ENCODE measurements at places on chromosomes 4 and X. TPM values are rescaled to one million over a fixed set of nuclear protein-coding genes. Genes with fewer than 3 reads are reported as not detected.

MAGEB2 gene
- not detected for total RNA-seq

PPARGC1A gene
- total RNA-seq = 2.8 TPM

ING2 gene
- total RNA-seq = 53.4 TPM

CACNA1F gene
- not detected for total RNA-seq

DNA sequence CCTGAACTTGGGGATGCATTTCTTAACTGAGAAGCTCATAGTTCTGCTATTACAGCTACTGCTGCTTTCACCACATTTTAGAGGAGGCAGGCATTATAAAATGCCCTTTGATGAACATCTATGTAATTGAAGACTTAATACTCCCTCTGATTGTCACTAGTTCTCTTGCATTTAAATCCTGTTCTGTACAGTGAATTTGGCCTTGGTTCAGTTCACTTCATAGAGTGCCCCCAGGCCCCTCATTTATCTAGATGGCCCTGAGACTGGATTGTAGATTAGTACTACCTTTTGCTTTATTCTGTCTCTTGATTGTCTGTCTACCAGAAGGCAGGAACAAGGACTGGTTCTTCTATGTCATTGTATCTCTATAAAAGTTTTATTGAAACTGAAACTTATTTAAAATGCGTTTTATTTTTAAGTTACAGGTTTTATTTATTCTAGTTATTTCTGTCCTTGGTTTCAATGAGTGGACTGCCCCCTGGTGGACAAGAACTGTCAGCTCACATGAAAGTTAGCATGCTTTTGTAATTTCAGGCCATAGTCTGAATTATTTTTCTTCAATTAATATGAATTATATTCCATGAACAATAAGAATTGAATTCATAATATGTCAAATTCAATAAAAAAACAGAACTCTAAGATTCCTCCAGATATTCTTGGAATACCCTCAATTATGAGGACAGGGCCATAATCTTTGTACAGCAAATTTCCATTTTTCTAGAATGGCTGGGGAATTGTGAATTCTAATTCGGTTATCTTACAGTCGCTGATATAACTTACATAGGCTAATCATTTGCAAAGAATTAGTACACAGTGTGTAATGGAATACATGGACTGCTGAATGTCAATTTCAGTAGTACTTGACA, 47.2 kb upstream of the TMEM33 start:
- no peaks in the 10 kb centered on the region for H3K4me1 ChIP-seq
- H3K27me3 ChIP-seq = no peaks in the 10 kb centered on the region
- no peak overlapping the region for H3K4me3 ChIP-seq
- DNase-seq = peak; percentile 75
- H3K36me3 ChIP-seq = no peaks in the 10 kb centered on the region
- no peak overlapping the region for H3K27ac ChIP-seq

DNA sequence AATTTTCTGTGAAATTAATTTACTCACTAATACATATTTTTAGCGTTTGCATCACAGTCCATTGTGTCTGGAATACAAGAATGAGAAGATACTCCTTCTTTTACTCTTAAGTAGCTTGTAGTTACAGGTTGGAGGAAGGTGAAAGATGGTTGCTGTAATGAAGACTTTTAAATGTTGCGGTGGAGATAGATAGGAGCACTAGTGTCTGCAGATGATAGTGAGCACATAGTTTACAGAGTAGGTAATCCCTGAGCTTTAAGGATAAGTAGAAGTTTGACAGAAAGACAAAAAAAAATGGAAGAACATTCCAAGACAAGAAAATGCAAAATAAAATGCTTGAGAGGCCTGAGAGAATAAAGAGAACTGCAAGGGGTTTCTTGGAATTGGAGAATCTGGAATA, 5.4 kb upstream of the SLC39A8 start:
- no peaks in the 10 kb centered on the region for H3K36me3 ChIP-seq
- no peak overlapping the region for H3K27ac ChIP-seq
- peaks cover 4% of the 10 kb centered on the region for H3K4me1 ChIP-seq
- H3K4me3 ChIP-seq = no peak overlapping the region

GRCh38 chr4:86034616-86035015, 325.2 kb downstream of the MAPK10 start:
- no peaks in the 10 kb centered on the region for H3K36me3 ChIP-seq
- no peak overlapping the region for H3K4me3 ChIP-seq
- H3K4me1 ChIP-seq = no peaks in the 10 kb centered on the region
- H3K27me3 ChIP-seq = no peaks in the 10 kb centered on the region
- H3K27ac ChIP-seq = no peak overlapping the region
- DNase-seq = no peak

DNA sequence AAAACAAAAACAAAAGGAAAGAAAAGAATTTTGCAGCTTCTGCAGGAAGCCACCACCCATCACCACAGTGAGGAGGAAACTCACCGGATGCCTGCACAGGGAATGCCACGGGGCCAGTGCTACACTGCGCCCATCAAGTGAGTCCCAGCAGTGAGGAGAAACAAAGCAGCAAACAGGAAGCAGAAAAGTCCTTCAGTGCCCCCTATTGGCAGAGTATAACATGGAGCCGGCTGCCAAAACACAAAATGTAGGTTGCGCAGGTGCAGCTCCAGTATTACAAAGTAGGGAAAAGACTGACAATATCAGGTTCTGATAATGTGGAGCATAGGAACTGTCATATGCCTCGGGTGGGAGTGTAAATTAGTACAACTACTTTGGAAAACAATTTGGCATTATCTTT, 23.3 kb upstream of the SCML2 start:
- peak; percentile 35 for DNase-seq
- H3K4me3 ChIP-seq = no peak overlapping the region
- H3K27me3 ChIP-seq = peaks cover 3% of the 10 kb centered on the region
- no peak overlapping the region for H3K27ac ChIP-seq

GRCh38 chr4:159129814-159130550, 27.1 kb downstream of the RAPGEF2 start:
- H3K4me1 ChIP-seq = no peaks in the 10 kb centered on the region
- no peak for DNase-seq
- no peaks in the 10 kb centered on the region for H3K36me3 ChIP-seq
- H3K27me3 ChIP-seq = no peaks in the 10 kb centered on the region
- H3K4me3 ChIP-seq = no peak overlapping the region

GRCh38 chr4:74948236-74948635, 15.3 kb downstream of the PARM1 start:
- H3K36me3 ChIP-seq = no peaks in the 10 kb centered on the region
- H3K27ac ChIP-seq = no peak overlapping the region
- no peaks in the 10 kb centered on the region for H3K4me1 ChIP-seq

DNA sequence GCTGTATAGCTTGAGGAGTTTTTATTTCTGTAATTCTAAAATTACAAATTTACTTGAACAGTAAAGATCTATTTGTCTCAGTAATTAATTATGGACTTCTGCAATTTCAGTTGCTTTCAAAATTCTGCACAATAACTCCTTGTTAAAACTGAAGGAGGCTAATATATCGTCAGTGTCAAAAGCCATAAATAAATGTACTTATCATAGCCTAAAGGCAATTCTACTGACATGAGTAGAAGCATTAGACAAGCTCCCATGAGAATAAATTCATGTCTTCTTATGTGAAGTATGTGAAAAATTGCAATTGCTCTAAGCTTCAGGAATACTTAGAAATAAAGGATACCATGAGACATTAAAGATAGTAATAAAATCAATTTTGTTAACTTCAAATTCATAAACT, 381.2 kb upstream of the PCDH10 start:
- no peaks in the 10 kb centered on the region for H3K36me3 ChIP-seq
- no peak overlapping the region for H3K27ac ChIP-seq
- no peaks in the 10 kb centered on the region for H3K27me3 ChIP-seq
- no peaks in the 10 kb centered on the region for H3K4me1 ChIP-seq
- no peak overlapping the region for H3K4me3 ChIP-seq

DNA sequence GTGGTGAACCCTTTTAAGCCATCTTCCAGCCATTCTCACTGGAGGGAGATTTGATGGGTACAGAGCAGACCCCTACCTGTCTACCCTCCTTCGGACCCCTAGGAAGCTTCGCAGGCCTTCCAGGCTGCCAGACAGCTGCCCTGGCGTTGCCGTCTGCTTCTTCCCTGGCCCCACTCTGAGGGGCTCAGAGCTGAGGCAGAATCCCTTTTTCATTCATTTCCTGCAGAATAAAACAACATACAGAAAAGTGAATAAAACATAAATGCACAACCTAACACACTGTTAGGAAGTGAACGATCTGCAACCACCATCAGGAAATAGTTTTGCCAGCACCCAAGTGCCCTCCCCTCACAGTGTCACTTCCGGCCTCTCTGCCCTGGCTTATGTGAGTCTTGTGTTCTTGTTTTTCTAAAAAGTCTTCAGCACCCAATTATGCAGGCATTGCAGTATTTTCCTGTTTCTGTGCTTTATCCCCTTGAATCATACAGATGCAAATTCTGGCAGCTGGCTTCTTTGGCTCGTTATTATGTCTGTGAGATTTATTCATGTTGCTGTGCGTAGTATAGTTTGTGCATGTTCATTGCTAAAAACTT, 5.6 kb upstream of the ADD1 start:
- no peak overlapping the region for H3K4me3 ChIP-seq
- peak; percentile 70 for DNase-seq
- H3K36me3 ChIP-seq = no peaks in the 10 kb centered on the region
- peaks cover 8% of the 10 kb centered on the region for H3K4me1 ChIP-seq

DNA sequence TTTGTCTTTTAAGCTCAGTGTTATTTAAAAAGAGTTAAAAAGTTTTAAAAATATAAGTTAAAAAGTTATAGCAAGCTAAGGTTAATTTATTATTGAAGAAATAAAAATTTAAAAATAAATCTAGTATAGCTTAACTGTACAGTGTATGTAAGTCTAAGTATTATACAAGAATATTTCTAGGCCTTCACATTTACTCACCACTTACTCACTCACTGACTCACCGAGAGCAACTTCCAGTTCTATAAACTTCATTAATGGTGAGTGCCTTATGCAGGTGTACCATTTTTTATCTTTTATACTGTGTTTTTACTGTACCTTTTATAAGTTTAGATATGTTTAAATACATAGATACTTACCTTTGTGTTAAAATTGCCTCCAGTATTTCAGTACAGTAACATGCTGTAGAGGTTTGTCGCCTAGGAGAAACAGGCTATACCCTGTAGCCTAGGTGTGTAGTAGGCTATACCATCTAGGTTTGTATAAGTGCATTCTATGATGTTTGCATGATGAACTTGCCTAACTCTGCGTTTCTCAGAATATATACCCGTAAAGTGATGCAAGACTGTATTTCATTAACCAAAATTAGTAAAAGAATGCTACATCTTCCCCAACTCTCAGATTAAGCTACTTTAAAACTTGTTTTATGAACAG, 202.9 kb downstream of the CFAP299 start:
- H3K4me1 ChIP-seq = no peaks in the 10 kb centered on the region
- H3K4me3 ChIP-seq = no peak overlapping the region
- H3K27me3 ChIP-seq = no peaks in the 10 kb centered on the region
- no peaks in the 10 kb centered on the region for H3K36me3 ChIP-seq
- no peak overlapping the region for H3K27ac ChIP-seq

DNA sequence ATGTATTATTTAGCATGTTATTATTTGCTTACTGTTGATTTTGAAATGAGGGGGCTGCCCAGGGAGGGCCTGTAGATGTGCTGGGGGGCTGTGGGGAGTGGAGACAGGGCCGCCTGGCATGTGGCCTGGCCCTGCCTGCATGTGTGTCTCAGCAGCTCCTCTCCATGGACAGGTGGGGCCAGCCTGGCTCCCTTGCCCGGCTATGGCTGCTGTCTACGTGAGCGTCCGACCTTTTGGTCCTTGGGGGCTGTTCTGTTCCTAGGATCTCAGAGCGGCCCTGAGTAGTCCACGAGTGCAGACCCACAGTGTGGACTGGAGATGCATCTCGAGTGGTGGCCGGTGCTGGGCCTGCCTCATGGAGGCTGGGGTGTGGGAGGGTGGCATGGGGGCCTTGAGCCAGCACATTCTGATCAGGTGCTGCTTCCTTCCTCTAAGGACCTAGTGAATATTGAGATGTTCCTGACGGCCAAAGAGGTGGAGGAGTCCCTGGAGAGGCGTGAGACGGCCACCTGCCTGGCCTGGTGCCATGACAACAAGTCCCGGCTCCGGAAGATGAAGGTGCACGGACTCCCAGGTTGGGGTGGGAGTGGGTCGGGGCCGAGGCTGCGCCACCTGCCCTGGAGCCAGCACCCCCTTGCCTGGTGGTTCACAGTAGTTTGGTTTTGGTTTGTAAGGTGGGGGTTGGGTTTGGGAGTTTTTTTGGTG, 24.9 kb upstream of the UVSSA start:
- no peaks in the 10 kb centered on the region for H3K36me3 ChIP-seq
- no peak overlapping the region for H3K27ac ChIP-seq
- no peak for DNase-seq
- H3K4me1 ChIP-seq = no peaks in the 10 kb centered on the region
- H3K27me3 ChIP-seq = no peaks in the 10 kb centered on the region
- no peak overlapping the region for H3K4me3 ChIP-seq

DNA sequence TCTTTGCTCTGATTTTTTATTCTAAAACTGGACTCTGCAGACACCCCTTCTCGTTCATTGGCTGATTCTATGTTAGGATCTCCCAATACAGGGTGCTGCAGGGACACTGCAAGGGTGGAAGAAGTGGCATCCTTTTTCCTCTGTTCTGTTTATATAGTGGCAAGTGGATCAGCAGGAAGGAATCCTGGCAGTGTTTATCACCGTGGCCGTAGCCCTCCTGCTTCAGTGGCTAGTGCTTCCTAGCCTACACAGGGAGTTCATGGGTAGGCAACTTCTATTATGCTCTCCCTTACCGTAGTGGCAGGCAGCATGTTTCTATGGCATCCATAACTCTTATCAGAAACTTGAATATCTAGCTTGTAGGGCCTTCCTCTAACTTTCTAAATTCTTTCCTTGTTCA, 6.4 kb upstream of the AP1AR start:
- DNase-seq = no peak
- no peaks in the 10 kb centered on the region for H3K36me3 ChIP-seq
- no peaks in the 10 kb centered on the region for H3K27me3 ChIP-seq
- no peaks in the 10 kb centered on the region for H3K4me1 ChIP-seq
- no peak overlapping the region for H3K4me3 ChIP-seq
- H3K27ac ChIP-seq = no peak overlapping the region

DNA sequence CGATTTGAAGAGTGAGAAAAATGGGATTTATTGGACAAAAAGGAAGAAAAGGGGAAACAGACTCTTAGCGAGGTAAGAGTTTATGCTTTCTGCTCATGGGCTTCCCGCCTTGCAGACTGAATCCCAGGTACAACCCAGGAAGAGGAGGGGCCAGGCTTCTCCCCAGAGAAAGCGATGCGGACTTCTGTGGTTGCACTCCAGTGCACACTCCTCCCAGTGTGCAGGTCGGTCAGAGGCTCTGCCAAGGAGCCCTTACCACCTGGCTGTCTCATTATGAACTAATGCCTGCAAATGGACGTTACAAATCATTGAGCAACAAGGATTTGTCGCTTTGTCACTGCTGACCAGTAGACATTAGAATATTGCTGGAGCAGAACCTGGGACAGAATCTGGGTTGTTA, 39.9 kb upstream of the GLRA2 start:
- peaks cover 6% of the 10 kb centered on the region for H3K27me3 ChIP-seq
- H3K4me3 ChIP-seq = no peak overlapping the region
- no peaks in the 10 kb centered on the region for H3K36me3 ChIP-seq
- no peak overlapping the region for H3K27ac ChIP-seq

DNA sequence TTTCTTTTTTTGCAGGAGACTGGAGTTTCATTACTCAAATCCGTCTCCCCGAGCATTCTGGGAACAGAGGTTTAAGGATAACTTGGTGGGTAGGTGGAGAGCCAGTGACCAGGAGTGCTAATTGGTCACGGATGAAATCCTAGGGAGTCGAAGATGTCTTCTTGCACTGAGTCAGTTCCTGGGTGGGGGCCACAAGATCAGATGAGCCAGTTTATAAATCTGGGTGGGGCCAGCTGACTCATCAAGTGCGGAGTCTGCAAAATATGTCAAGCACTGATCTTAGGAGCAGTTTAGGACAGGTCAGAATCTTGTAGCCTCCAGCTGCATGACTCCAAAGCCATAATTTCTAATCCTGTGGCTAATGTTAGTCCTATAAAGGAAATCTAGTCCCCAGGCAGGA, 741.3 kb downstream of the PCDH7 start:
- H3K4me3 ChIP-seq = no peak overlapping the region
- DNase-seq = no peak
- no peaks in the 10 kb centered on the region for H3K4me1 ChIP-seq
- no peaks in the 10 kb centered on the region for H3K36me3 ChIP-seq

Data from adrenal gland (tissue), 19 donors.